H54 (cell line): ENCODE measurements at places on chromosomes 11 and 22.

GRCh38 chr11:94543695-94544645 is at the start of gene FUT4:
Gene FUT4, plus strand, starts transcription at chr11:94543921. Its CDS starts 213 bp downstream, at chr11:94544134.
- peak; percentile 63 for DNase-seq

GRCh38 chr22:46483353-46483752 is 54.1 kb downstream of the CELSR1 start:
- no peak for DNase-seq

DNA sequence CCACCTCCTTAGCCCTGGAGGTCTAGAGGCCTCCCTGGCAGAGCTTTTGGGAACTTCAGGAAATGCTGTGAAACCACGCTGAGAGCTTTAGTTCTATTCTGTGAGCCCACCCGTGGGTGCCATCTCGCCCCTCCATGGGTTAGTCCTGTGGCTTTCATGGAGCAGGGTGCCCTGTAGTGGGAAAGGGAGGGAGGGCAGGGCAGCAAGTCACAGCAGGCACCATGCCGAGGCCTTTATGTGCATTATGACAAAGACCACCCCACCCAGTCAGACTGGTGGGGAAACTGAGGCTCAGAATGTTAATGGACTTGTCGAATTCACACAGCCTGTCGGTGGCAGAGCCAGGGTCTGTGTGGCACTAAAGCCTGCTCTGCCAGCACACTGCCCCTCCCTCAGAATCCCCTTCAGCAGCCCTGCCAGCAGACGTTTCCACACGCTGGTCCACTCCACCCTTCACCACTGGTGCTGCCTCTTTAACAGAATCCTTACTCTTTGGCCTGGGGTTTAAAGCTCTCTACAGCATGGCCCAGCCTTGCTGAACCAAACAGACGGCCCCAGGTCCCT is 13.4 kb downstream of the TMPRSS13 start:
- DNase-seq, result no peak

GRCh38 chr11:38411149-38411548 is 1813.1 kb upstream of the RAG2 start:
- no peak for DNase-seq

- DNase-seq, result no peak
Measured at GRCh38 chr11:70147668-70148067, 55.4 kb upstream of the FADD start.

DNA sequence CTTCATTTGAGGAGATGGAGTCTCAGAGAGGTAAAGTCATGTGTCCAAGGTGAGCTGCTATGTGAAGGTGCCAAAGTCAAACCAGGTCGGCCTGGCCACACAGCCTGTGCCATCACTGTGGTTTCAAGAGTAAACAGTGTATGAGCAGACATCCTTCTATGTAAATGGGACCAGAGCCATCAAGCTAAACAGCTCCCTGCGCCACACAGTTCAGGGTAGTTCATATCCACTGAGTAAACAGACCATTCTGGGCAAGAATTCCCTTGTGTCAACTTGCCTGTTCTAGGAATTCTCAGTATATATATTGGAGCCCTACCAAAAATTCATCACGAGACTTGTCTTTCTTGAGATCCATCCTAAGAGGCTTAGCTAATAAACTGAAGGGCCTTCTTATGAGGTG is 77.5 kb downstream of the AMOTL1 start:
- no peak for DNase-seq

GRCh38 chr22:41891407-41891806 is 23.5 kb downstream of the SHISA8 start:
- DNase-seq, result no peak

GRCh38 chr22:44482776-44483175 is 15.3 kb downstream of the RTL6 start:
- DNase-seq, result no peak

DNA sequence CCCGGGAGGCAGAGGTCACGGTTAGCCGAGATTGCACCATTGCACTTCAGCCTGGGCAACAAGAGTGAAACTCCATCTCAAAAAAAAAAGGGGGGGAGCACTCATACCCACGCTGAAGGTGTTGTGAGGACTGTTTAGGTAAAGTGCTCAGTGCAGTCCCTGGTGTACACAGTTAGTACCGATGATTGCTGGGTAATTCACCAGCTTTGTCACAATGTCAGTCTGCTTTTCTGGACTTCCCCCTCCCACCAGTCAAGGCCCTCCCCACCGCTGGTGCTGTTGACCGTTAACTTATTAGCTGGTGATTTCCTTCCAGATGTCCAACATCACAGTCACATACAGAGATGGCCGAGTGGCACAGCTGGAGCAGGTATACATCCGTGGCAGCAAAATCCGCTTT is 11.9 kb downstream of the SNRPD3 start:
- DNase-seq, result no peak

DNA sequence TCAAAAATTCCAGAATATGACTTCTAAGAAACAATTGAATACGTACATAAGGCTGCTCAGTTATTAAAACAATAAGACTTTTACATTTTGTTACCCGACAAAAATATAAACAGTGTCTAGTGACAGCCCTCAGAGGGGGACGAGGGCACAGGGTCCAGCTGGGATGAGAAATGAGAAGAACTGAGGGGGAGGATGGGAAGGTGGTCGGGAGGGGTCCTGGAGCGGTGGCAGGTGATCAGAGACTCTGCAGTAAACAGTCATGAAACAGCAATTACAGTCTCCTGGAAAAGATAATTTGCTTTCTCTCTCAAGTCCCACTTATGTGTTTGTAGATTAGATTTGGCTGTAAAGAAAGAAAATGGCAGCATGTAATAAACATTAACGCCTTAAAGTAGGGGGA is 56.0 kb downstream of the PACSIN2 start:
- DNase-seq, result no peak

DNA sequence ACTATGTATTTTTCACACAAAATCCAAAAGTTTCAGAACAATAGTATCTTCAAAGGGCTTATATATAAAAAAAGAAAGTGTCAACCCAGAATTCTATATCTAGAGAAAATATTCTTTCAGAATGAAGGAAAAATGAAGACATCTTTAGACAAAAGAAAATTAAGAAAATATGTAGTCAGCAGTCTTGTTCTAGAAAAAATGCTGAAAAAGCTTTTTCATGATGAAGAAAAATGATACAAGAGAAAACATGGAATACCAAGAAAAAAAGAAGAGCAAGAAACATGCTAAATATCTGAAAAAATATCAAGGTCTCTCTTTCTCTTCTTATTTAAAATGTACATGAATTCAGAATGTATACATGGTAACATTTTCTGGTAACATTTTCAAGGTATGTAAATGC is 816.8 kb upstream of the FAT3 start:
- DNase-seq, result no peak

DNA sequence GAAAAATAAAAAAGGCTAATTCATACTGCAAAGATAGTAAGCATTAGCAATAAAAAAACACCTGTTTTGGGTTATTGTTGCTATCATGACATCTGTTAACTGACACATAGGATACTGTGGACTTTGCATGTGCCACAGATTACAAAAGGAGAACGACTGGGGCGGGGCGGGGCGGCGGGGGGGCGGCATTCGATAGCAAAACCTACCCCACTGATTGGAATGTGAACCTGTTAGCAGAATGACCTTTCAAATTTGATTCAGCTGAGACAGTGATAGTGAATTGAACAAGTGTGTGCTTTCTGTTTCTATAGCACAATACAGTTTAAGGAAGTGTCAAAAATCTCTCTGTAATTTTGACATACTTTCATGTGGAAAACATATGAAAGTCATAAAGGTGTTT is 14.9 kb downstream of the MMP20 start:
- no peak for DNase-seq

GRCh38 chr22:37427711-37428635 is 694 bp upstream of the ELFN2 start:
- no peak for DNase-seq

GRCh38 chr22:24455751-24456426 is 28.5 kb downstream of the ADORA2A start:
- DNase-seq, result no peak

DNA sequence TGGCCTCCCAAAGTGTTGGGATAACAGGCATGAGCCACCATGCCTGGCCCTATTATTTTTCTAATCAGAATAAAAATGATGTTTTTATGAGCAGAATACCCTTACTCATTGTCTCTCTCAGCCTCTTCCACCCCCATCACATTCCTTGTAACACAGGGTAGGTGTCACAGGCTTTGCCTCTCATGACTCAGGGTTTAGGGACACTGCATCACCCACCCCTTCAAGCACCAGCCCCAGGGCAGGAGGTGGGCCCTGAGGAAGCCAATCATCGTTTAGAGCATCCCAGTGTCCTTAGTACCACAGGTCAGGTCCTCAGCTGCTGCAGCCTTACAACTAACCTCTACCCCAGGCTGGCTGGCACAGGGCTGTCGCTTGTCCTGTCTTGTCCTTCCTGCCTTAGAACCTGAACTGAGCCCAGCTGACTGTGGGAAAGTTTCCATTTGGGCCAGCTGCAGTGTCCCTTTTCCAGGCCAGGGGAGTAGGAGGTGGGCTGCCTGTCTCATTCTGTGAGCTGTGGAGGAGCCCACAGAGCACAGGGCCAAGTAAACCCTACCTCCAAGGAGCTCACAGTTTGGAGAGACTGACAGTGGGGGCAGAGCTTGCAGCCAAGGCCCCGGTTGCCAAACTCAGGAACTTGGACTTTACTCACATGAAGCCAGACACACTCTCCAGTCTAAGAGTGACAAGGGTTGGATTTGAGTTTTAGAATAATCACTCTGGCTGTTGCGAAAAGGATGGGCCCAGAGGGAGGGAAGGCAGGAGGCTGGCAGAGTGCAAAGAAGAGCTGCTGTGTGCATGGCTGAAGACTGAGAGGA is 19.5 kb upstream of the UVRAG start:
- no peak for DNase-seq

- DNase-seq, result peak; percentile 1
Measured at GRCh38 chr11:103035791-103036434, 56.0 kb downstream of the DCUN1D5 start.

DNA sequence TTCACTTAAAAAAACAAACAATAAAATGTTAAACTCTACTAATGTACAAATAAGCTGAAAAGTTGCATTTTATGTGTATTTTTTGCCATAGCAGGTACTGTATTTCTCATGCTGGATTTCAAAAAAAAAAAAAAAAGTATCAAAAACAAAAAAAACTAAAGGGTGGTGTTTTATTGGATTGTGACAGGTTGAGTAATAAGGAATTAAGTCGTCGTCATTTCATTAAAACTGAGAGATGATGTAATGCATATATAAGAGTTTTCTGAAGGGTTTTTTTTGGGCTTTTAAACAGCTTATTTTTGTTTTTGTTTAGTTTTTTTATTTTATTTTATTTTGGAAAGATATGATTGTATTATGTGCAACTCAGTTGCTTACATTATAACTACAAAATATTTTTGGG is 10.9 kb upstream of the ADSL start:
- DNase-seq, result no peak

GRCh38 chr11:128939591-128939990 is 3.1 kb downstream of the TP53AIP1 start:
- DNase-seq, result no peak

DNA sequence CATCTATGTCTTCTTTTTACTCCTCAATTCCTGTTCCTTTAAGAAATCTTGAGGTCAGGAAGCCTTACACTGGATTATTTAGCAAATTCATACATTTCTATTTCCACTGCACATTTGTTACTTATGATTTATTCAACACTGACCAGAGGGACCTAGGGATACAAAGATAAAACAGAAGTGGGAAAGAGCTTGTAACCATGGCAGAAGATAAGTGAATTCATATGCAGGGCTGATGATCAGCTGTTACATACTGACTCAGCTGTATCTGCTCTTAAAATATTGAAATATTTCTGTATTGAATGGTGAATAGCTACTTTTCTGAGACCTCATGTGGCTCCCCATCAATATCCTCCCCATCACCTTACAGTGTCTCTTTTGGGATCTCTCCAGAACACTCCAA is 25.2 kb downstream of the HORMAD2 start:
- DNase-seq, result no peak

- DNase-seq, result no peak
Measured at GRCh38 chr11:8318536-8318935, 54.9 kb upstream of the LMO1 start.

- no peak for DNase-seq
Measured at GRCh38 chr11:15774388-15774939, 581.9 kb downstream of the SOX6 start.

DNA sequence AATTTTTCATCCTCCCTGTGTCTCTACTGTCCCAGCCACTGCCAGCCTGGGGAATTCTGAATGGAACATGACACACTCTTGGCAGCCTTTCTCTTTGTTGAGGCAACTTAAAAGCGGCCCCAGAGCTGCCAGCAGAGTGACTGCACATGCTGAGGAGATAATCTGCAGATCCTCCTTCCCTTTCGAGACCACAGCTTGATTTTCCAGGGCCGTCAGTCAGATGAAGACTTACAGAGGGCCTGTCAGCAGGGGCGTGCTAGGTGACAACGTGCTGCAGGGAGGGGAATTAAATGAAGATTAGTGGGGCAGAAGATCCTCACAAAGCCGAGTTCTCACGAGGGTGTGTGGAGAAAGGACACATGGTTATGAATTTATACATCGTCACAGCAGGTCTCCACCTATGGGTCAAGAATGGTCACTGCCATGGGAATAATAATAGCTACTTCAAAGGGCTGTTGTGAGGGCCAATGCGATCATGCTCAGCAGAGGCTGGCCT is 193.5 kb upstream of the PITPNB start:
- DNase-seq, result no peak

GRCh38 chr11:63937713-63938478 is 906 bp upstream of the NAA40 start:
- peak; percentile 51 for DNase-seq

DNA sequence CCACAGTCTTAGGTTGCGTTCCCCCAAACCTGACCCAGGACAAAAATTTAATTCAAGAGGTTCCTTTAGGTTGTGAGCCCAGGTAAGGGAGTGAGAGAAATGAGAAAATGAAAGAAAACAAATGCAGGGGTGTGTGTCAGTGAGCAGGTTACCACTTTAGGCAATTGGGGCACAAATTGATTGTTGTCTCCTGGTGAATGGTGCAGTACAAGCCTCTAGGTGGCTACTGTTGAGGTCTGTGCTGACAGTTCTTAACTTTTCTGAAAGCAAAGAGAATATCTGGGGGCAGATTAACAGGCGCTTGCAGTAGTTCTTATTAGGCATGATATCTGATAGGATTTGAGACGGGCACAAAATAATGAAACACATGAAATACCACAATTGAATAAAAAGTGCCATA is 894.6 kb downstream of the FAM181B start:
- DNase-seq, result no peak

DNA sequence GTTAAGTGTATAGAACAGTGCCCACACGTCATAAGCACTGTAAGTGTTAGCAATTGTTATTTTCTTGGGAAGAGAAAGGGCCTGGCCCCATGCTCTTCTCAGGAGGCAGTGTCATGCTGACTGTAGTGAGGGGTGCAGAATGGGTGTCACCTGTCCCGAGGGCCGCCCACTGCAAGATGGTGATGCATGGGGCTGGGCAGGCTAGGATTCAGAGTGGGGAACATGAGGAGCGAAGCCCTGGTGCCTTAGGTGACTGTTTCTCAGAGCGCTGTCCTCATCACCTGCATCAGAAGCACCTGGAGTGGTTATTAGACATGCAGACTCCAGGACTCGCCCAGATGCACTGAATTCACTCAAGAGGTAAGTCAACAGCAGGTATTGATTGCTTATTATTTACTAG is 101.0 kb upstream of the PARVA start:
- no peak for DNase-seq

- no peak for DNase-seq
Measured at GRCh38 chr11:82988936-82989627, 82.6 kb downstream of the RAB30 start.
